ENCODE measurements at places on chromosomes 1 and 21. TPM values are rescaled to one million over a fixed set of nuclear protein-coding genes. Genes with fewer than 3 reads are reported as not detected.

The ADAM30 gene
- total RNA-seq, result not detected

The C1QTNF12 gene
- total RNA-seq, result 0.69 TPM

The PGLYRP4 gene
- 1.7 TPM for total RNA-seq

The LEFTY1 gene
- total RNA-seq, result 0.28 TPM

The PSMG1 gene
- 36.8 TPM for total RNA-seq

The CD1E gene
- total RNA-seq, result not detected

The ERG gene
- 133 TPM for total RNA-seq

The RHOC gene
- 300 TPM for total RNA-seq

The OR2T33 gene
- not detected for total RNA-seq

The ZSWIM5 gene
- total RNA-seq, result 6.6 TPM

The C8B gene
- total RNA-seq, result not detected

The INSRR gene
- total RNA-seq, result not detected

The CYP4A22 gene
- total RNA-seq, result not detected

The AMY1B gene
- not detected for total RNA-seq

The OR6N1 gene
- total RNA-seq, result not detected

The FAM151A gene
- total RNA-seq, result not detected

The ACKR1 gene
- total RNA-seq, result 0.23 TPM

The PRRX1 gene
- total RNA-seq, result not detected

The SMCP gene
- total RNA-seq, result not detected

Measured in endothelial cell (in vitro differentiated cells).